ENCODE measurements at places on chromosomes 2 and 18.
A peak's percentile ranks its signal among the peaks of the same experiment; 100 is the strongest.

GRCh38 chr2:148209603-148210002 lies 188.7 kb downstream of the MBD5 start:
- no peak for DNase-seq

- DNase-seq, result no peak
Observed at GRCh38 chr2:101515477-101515876, 40.6 kb upstream of the RFX8 start.

DNA sequence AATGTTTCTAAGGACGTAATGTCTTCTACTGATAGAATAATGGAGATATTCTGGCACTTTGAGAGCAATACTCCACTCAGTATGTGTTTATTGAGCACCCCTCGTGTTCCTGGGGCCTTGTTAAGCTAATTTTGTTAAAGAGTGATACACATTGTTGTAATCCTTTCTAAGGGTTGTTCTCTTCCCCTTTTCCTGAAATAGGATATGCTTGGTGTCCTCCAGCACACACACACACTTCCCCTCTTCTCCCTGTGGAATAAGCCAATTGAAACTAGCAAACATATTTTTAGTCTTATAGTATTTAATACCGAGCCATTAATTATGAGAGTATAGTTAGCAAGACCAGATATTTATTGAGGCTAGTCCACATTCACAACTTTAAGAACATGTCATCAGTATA lies 114.1 kb downstream of the CRIM1 start:
- peak; percentile 46 for DNase-seq

- DNase-seq, result no peak
Observed at GRCh38 chr2:230781130-230781797, 68.6 kb downstream of the CAB39 start.

- DNase-seq, result no peak
Observed at GRCh38 chr2:221969087-221969829, 329.5 kb downstream of the PAX3 start.

- no peak for DNase-seq
Observed at GRCh38 chr18:56807901-56808300, 156.7 kb downstream of the WDR7 start.

GRCh38 chr2:6148882-6149281 lies 456.7 kb downstream of the SOX11 start:
- DNase-seq, result no peak

DNA sequence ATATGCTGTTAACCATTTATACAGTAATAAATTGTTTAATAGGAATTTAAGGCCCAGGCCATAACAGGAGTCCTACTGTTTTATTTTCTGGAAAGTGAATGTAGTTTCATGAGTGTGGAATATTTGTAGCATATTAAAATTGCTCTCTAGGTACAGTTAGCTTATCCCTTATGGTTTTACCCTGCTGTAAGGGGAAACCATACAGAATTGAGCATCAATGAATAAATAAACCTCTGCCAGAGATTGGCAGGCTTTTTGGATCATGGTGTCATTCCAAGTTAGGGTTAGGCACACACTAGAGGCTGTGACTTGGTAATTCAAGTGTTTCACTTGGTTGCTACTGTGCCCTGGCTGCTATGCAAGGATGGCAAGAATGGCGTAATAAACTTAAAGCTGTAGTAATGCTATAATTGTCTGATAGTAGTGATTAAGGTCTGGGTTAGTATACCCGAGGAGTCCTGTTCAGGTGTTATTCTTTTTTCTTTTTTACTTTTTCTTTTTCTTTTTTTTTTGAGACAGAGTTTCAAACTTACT lies 30.4 kb downstream of the BMPR2 start:
- no peak for DNase-seq

DNA sequence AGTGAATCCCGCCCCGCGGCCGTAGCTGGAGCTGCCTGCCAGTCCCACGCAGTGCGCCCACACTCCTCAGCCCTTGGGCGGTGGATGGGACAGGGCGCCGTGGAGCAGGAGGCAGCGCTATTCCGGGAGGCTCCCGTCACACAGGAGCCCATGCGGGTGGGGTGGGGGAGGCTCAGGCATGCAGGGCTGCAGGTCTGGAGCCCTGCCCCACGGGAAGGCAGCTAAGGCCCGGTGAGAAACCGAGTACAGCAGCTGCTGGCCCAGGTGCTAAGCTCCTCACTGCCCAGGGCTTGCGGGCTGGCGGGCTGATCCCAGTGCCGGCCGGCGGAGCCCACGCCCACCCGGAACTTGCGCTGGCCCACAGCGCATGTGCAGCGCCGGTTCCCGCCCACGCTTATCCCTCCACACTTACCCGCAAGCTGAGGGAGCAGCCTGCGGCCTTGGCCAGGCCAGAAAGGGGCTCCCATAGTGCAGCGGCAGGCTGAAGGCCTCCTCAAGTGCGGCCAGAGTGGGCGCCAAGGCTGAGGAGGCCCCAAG lies 1152.8 kb upstream of the CELF4 start:
- no peak for DNase-seq

GRCh38 chr18:61127714-61128467 lies 205.3 kb upstream of the CDH20 start:
- no peak for DNase-seq

DNA sequence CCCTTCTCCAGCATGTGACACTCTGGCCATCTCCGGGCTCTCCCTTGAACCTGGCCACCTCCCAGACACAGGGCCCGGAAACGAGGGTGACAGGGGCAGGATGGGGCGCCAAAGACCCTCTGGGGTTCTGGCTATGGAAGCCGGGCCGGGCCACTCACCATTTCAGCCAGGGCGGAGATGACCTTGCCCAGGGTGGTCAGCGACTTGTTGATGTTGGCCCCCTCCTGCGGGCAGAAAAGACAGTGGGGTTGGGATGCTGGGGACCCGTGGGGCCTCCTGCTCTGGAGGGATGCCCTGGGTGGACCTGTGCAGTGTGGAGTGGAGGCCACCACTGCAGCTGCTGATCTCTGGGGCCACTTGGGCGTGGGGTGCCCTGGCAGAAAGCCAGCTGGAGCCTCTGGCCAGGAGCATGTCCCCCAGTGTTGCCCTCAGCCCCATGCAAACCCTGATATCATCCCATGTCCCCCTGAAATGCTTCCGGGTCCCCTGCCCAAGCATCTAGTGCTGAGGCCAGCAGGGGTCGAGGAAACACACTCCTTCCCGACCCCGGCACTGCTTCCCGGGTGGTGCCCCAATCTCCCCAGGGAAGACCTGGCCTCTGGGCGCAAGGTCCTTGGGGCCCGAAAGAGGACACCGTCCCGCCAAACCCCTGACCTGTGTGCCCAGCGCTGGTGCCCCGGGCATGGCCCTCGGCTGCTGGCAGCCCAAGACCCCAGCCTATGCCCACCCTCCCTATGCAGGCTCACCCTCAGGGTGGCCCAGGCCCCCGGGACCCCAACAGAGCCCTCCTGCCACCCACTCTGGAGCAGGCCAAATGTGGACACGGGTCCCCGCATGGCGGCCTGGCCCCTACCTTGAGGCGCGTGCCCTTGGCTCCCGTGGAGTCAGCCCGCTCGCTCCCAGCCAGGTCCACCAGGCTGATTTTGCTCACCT lies 36.9 kb downstream of the KIF1A start:
- DNase-seq, result no peak

DNA sequence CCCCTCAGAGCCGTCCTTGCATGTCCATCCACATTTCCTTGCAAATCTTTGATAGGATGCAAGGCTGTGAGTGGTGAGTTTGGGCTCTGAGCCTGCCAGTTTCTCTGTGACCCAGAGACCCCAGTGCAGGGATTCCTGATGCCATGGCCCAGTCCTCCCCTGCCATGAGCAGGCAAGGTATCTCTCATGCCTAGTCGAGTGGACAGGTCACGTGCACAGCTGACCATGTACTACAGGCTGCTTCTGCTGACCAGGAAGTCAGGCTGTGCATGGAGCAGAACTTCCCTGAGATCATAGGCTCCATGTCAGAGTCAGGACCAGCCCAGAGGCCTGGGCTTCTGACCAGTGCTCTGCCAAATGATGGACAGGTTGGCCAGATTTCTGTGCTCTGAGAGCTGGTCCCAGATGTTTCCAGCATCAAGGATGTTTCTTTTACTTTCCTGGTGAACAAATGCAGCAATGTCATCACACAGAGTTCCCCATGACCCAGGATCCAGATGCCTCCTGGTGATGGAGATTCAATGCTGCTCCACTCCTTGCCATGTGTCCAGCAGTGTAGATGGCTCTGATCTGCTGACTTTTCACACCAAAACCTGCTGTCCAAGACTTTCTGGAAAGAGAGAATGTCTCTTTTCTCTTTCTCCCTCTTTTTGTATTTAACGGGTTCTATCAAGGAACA lies 321.6 kb upstream of the HS6ST1 start:
- DNase-seq, result no peak

DNA sequence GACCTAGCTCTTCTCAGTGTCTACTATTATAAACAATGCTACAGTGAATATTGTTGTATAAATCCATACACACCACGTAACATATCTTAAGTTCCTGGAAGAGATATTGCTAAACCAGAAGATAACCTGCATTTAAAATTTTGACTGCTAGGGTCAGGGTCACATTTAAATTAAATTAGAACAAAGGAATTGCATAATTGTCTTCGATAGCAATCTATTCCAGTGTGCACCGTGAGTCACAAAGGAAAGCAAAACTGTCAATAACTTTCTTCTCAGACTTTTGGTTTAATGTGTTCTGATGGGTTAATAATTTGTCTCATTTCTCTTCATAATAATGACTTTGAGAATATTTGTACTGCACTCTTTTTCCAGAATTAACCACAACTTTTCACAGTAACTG lies 4.2 kb downstream of the GEN1 start:
- DNase-seq, result no peak

- DNase-seq, result peak; percentile 60
Observed at GRCh38 chr2:208006833-208007232, 18.5 kb downstream of the PLEKHM3 start.

GRCh38 chr2:27832396-27832795 lies 57.8 kb downstream of the RBKS start:
- peak; percentile 32 for DNase-seq

GRCh38 chr2:195319112-195319460 lies 337.9 kb upstream of the SLC39A10 start:
- DNase-seq, result no peak

GRCh38 chr2:64404002-64404731 lies 49.8 kb upstream of the LGALSL start:
- DNase-seq, result no peak

DNA sequence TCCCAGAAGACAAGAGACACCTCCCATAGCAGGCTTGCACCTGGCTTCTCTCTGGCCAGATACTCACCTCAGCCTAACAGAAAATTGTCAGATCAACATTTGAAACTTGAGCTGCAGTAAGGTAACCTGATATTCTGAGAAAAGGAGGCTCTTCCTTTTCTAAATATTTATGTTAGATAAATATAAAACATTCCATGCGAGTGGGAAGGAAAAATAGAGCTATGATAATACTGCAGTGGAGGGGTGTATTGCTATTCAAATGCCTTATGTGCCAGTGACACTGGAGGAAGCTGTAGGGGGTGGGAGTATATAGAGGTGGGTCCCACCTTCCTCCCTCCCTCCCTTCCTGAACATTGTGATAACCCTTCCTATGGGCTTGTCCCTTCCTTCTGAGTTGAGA lies 515.5 kb upstream of the CHAC2 start:
- no peak for DNase-seq

DNA sequence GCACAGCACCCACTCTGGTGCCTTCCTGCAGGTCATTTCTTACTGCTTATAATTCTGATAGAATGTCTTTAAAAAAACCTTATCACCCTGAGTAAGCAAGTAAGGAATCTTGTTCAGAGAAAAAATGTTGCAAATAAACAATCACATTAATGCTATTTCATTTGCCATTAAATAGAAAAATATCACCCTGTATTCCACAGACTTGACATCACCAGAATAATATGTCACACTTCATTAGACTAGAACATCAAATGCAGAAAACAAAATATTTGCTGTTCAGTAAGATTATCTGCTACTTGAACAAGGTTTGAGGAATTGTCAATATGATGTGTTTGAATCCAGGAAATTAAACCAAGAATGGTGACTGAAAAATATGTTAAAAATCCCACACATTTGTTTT lies 236.6 kb upstream of the MMADHC start:
- DNase-seq, result no peak

GRCh38 chr18:79597831-79598632 lies 81.6 kb upstream of the CTDP1 start:
- DNase-seq, result no peak

DNA sequence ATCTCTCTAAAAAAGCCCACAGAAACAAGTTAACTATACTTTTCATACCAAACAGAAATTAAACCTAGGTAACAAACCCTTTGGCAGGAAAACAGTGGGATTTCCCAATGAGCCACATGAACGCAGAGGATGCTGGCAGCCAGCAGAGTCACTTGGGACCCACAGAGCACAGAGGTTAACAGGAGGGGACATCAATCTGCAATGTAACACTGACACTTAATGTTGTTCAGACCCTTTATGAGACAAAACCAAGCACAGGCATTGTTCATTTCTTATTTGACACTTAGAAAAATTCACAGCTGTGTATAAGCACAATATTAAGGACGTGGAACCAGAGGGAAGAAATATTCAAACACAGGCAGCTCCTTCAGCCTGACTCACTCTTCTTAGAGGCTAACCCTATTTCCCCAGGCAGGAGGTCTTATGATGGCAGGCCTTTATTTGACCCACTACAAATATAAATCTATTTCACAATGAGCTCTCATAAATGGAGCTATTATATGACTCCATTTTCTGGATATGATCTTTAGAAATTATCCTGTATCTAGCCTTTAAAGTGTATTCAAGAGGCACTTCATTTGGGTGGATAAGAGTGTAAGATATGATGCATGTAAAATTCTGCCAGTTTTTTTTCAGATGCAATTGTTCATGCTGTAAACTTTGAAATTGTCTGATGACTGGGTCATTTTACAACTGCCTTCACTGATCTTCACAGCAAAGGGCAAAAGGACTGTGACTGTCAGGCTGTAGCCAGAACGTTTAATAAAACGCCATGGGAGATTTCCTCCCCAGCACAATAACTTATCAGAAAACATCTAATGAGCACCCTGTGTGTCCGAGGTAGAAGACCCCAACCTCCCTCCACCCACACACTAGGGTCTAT lies 132.8 kb upstream of the SATB2 start:
- no peak for DNase-seq

DNA sequence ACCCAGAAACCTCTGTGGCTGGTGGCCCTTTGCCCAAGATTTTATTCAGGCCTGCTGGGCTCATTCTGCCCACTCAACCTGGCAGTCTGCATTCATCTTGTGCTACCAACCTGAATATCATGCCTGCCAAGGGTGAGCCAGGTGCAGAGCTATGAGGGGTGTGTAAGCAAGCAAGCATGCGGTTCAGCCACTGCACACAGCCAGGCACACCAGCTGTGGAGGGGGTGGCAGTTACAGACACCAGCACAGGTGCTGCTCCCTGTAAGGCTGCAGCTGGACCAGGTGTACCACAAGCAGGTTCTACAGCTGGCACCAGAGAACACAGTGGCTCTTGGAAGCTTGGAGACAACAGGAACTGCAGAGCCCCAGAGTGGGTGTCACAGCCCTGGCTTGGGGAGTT lies 633.2 kb downstream of the FBXO15 start:
- no peak for DNase-seq

- peak; percentile 67 for DNase-seq
Observed at GRCh38 chr18:47987388-47987699, 56.9 kb upstream of the SMAD2 start.
